ENCODE measurements at places on chromosomes 5 and 9.

DNA sequence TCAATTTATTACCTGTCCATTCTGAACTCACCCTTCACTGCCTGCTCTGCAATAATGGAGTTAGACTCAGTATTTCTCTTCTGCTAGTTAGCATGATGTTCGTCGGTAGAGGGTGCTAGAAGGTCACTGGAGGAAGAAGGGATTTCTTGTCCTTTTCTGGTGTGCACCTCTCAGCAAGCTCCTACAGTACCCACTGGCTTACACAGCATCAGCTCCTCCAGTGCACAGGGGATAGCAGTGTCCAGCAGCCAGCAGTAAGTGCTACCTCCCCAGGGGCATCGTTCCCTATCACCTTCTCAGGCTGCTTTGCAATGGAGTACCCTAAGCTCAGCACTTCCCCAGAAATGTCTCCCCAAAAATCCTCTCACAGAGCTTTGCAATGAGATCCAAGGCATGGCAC lies 45.9 kb upstream of the APC start:
- no peak for DNase-seq

- DNase-seq: no peak
Observed at GRCh38 chr5:76816110-76816831, 2.6 kb upstream of the F2RL1 start.

DNA sequence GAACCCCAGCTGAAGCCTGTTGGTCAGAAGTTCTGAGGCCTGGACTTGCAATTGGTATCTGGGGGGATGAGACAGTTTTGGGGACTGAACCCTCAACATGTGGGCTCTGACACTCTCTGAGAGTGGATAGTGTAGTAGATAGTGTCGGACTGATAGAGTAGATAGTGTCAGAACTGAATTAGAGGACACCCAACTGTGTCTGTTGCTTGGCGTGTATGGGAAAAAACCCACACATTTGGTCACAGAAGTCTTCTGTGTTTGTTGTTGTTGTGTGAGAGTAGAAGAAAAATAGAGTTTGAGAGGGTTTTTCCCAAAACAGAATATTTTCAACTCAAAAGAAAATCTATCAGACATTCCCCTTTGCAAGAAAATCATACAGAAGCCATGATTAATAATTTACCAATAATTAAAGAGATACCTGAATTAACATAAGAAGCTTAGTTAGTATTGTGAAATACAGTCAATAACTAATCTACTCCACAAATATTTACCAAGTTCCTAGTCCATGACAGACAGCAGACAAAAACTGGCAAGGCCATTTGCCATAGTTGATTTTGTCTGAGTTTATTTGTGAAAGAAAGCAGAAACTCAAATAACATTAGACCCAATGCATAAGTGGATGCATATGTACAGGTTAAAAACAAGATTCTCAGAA lies 170.9 kb downstream of the CTNND2 start:
- DNase-seq: no peak

GRCh38 chr5:150242251-150242894 lies 47.2 kb downstream of the CAMK2A start:
- no peak for DNase-seq

DNA sequence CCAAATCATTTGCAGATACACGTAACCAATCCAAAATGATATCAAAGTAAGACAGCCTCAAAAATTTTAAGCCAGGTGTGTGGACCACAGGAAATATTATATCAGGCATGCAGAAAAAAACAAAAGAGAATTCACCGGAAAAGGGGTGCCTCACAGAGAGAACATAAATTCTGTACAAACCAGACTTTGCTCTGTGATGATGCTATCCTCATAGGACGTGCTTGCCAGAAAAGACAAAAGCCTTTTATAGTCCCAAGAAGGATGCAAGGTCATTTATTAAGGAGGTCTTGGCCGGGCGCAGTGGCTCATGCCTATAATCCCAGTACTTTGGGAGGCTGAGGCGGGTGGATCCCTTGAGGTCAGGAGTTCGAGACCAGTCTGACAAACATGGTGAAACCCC lies 16.8 kb upstream of the ATP6V1G1 start:
- no peak for DNase-seq

- DNase-seq: no peak
Observed at GRCh38 chr5:95403996-95404395, 12.8 kb downstream of the FAM81B start.

DNA sequence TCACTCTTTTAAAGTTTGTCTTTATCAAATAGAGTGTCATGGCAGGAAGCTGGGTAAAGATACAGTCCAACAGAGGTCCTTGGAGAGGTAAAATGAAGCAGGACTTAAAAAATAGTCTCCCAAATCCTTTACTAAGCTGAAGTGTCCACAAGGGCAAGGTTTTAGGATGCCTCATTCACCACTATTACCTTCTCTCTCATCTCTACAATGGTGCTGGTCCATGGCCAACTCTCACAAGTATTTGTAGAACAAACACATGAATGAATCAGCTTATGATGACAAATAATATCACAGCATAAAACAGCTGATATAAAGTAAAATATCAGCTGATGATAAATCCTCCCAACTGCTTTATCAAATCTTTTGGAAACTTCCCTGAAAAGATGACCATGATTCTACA lies 162.3 kb upstream of the ZNF462 start:
- DNase-seq: no peak

- DNase-seq: no peak
Observed at GRCh38 chr5:74621492-74621891, 19.0 kb downstream of the ENC1 start.

All from stimulated activated CD4-positive, alpha-beta T cell treated with anti-CD3 and anti-CD28 coated beads, Interleukin-1b, Interleukin-23, amount 100 ng/mL, for 1 hour (primary cell).